ENCODE measurements at places on chromosomes 2 and 18.
A peak's percentile ranks its signal among the peaks of the same experiment; 100 is the strongest.

GRCh38 chr18:63882333-63883141, 5.0 kb upstream of the SERPINB2 start:
- DNase-seq = no peak

- DNase-seq = no peak
Measured at GRCh38 chr2:209473930-209474419, 50.1 kb downstream of the MAP2 start.

- DNase-seq = no peak
Measured at GRCh38 chr2:1655461-1655860, 88.9 kb downstream of the PXDN start.

DNA sequence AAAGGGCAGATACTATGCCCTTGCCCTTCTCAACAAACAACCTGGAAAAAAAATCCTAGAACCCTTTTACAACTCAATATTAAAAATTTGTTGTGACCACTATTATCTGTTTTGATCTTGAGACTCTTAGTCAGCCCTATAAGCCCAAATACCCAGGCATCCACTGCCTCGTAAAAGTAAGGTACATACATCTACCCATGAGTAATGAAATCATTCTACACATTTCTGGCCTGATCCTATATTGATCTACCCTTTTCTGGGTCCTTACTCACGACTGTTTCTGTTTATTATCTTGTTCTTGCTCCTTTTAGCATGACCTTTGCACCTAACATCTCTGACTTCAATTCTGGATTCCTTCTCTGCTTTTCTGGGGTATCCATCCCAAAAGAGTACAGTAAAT, 56.8 kb downstream of the SCG2 start:
- no peak for DNase-seq

GRCh38 chr2:112699984-112700667, 20.7 kb upstream of the NT5DC4 start:
- DNase-seq = no peak

- DNase-seq = no peak
Measured at GRCh38 chr2:189221811-189222467, 42.4 kb upstream of the COL5A2 start.

DNA sequence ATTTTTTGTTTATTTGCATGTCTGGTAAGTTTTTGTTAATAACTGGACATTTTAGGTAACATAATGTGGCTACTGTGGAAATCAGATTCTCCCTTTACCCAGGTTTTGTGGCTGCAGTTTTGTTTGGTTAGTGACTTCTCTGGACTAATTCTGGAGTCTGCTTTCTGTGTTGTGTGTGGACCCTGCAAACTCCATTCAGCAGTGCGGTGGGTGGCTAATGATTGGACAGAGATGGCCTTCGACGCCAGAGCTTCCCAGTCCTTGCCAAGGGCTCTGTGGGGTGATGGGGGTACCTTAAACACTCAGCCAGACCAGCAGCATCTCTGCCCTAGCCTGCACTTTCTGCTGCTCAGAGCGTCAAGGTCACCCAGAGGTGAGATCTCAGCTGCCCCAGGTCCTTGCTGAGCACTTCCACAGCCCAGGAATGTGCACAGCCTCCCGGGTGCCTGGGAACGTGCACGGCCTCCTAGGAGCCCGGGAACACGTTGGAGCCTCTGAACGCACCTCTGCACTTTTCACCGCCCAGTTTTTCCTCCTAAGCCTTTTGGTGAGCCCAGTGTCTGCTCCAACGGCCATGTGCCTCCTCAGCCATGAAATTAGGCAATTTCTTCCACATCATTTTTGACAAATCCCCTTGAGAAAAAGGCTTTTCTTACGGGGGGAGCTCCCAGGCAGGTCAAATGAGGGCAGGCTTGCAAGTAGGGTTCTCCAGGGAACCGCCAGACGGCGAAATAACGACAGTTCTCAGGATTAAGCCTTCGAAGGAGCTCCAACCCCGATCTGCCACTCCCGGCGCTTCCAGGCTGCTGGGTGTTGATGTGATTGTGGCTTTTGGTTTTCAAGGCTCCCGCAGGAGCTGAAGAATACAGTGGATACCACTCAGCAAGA, 35.2 kb upstream of the KLF11 start:
- DNase-seq = no peak

GRCh38 chr2:23510471-23510870, 125.5 kb downstream of the KLHL29 start:
- DNase-seq = peak; percentile 42

DNA sequence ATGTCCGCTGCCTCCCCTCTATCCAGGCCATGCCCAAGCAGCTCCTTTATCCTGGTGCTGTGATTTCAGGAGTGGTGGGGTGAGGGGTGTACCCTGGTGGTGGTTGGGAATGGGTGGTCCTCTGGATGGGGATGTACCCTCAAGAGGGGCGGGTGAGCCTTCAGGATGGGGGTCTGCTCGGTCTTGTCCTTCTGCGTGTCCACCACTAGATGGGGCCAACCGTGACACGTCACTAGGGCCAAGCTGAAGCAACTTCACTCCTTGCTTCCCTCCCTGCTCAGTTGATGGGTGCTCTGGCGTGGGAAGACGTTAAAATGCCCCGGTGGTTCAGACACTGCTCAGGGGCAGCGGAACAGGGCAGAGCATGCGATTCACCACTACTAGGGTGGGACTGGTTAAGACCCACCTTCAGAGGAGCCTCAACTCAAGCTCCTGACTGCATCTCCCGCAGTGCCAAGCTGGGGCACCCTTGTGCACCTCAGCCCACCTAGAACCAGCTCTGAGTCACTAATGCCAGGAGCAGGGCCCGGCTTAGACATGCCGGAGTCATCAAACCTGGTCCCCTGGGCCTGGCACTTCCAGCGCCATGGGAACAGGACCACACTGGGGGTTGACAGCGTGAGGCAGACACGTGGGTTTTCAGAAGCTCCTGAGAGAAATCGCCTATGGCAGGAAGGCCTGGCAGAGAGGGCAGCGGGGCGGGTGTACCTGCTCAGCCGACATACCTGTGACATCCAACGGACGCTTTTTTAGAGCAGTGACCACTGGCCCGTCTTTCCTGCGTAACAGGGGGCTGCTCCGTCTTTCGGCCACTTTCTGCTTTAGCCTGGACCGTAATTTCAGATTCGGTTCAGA, 256.7 kb downstream of the HDAC4 start:
- DNase-seq = no peak

GRCh38 chr18:37235583-37235982, 330.0 kb downstream of the CELF4 start:
- no peak for DNase-seq

DNA sequence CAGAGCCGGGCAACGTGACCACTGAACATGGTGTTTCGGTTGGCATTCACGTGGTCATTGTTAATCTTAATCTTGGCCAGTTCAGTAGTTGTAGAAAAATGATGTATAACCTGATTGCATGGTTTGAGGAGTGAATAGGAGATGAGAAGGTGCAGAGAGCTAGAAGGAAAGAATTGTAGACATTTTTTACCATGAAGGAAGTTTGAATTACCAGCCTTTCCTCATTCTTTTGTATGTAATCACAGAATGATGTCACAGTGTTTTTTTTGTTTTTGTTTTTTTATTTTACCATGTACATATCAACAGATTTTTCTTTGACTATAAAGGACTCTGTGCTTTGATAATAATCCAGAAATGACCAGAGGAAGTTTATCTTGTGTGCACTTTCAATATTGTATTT, 126.3 kb downstream of the LTBP1 start:
- DNase-seq = no peak

- no peak for DNase-seq
Measured at GRCh38 chr2:79622508-79622907, 109.7 kb downstream of the CTNNA2 start.

DNA sequence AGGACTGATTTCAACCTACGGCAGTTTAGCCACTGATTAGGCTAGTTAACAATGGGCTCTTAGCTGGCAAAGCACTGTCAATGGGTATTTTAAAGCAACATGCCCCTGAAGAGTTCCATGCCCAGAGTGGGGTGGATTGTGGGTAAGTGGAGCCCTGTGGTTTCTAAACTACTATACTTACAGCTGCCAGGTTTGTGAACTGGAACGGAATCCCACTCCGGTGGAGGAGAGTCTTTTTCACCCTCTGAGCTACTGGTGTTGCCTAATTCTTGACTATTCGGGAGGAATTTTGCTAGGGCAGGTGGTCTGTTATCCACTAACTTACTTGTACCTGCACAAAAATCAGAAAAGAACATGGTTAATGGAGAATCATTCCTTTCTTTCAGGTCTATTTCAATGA, 52.6 kb downstream of the ZAP70 start:
- no peak for DNase-seq

DNA sequence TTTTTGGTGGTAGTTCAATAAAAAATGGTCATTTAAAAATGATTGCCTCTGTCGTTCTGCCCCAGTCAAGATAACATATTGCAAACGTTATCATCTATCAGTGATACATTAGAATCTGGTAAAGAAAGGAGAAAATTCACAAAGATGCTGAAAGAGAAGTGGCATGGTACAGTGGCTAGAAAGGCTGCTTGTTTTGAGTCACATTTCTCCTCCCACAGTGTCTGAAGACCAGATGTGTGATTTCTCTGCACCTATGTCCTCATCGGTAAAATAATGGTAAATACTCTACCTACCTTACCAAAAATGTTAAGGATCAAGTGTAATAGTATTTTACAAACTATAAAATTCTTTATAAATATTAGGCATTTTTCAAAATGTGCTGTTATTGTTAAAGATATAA, 76.1 kb upstream of the NOSTRIN start:
- no peak for DNase-seq

DNA sequence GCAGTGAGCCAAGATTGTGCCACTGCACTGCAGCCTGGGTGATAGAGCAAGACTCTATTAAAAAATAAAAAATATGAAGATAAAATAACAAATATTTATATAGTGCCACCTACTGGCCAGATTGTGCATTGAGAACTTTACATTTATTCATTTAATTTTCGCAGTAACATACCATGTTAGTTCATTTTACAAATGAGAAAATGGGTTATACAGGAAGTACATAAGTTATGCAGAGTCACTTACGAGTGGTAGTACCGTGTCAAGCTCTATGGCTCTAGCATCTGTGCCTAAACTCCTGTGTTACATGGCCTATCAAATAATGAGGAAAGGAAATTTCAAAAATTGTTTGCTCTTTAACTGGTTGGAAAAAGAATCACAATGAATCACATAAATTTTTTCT, 27.9 kb downstream of the RIF1 start:
- DNase-seq = no peak

GRCh38 chr18:55805666-55806065, 217.7 kb upstream of the TCF4 start:
- DNase-seq = no peak

DNA sequence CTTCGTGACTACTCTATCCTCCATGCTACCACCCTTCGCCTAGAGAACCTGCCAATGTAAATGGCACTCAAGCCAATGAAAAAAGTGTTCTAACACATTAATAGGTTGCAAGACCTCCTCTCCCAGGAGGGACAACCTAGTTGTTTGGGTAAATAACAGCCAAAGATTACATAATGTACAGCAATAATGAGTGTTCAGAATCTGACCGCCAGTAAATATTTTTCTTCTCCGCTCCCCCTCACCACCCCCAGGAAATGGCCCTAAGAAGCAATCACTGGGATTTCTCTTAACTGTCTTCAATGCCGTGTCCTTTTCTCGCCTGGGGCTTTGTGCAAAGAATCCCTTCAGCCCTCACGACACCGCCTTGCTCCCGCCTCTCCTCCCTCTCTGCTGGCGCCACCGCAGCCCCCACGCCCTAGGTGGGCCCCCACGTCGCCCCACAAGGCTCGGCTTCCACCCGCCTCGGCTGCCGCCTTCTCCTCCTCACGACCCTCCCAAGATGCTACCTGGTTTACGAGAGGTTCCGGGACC, 458 bp downstream of the HYCC2 start:
- no peak for DNase-seq

DNA sequence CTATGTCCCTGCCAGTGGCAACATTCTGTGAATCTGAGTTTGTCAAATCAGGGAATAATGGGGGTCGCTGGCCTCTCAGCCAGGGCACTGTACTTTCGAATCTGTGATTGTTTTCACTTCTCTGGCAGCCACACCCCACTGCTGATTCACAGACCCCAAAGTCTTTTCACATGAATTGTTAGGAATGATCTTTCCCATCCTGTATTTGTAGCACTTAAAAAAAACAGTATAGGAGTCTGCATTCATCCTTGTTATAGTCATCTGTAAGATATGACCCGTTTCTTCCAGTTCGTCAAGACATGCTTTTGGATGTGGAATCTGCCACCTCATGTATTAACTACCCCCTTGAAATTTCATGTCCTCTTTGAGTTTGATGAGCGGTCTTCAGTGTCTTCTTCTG, 928 bp downstream of the NAGK start:
- DNase-seq = no peak

- DNase-seq = no peak
Measured at GRCh38 chr18:56678836-56679565, 27.8 kb downstream of the WDR7 start.

DNA sequence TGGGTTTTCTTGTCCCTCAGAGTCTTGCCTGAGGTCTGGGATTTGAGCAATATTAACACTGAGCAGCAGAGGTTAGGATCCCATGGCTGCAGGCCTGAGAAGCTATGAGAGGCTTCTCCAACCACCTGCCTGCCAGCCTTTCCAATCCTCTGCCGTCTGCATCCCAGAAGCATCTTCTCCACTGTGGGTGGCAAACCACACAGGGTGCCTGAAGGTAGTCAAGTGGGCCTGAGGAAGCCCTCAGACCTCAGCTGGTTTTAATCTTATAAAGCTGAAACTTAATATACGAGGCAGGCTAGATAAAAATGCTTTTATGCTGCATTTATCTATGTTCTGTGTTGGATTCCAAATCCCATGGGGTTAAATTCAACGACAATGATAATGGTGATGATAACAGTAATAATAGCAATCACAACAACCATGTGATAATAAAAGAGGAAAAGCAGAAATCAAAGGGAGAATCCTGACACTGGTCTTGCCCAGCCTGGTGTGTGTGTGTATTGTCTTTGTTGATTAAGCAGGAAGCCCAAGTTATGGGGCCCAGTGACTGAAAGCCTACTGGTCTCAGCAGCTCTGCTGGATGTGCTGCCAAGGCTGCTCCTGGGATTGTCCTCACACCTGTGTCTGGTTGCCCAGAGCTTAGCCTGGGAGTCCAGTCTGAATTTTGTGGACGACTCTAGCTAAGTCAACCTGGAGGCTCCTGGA, 59.7 kb upstream of the LDAH start:
- no peak for DNase-seq

DNA sequence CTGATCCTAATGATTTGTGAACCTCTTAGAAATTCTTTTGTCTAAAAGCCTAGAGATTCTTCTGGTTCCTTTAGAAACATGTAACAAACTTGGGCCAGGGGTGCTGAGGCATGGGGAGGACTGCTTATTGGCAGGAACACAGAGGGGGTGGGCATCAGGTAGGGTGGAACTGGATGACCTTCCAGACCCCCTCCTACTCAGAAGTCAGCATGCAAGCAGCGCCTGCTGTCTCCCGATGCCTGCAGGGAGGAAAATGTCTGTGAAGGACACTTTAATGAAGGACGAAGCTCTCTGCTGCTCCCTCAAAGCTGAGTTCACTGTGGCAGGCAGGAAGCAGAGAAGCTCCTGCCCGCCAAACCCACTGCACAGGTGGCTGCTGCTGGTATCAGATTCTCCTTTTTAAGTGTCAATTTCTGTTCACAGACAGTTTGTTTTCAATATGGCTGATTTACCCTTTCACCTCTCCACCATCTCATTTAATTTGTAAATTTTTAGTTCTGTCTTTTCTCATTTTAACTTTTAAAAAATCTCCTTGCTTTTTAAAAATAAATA, 19.4 kb downstream of the COA5 start:
- no peak for DNase-seq
